ENCODE measurements at places on chromosomes 11 and 22.

- no peak for DNase-seq
Observed at GRCh38 chr11:42890773-42891172, 421.0 kb upstream of the API5 start.

DNA sequence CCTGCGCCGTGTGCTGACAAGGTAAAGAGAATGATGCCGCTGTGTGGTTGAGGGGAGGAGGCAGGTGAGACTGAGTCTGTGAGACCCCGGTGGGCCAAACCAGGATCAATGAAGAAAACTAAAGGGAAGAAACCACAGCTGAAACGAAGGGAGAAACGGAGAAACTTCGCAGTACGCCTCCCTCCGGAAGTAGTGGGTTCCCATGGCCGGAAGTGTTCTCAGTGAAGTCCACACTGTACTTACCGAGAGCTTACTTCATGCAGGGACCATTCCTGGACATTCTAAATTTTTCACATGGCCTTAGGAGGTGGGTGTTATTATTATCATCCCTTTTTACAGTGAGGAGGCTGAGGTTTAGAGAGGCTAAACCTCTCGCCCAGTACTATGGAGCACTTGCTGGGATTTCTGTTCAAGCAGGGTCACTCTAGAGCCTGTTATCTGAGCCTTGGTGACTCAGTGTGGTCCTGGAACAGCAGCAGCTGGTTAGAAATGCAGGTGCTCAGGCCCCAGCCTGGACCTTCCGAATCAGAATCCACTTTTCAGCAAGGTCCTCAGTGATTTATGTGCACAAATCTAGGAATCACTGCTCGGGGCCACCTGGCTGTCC lies 17.9 kb downstream of the CD5 start:
- no peak for DNase-seq

DNA sequence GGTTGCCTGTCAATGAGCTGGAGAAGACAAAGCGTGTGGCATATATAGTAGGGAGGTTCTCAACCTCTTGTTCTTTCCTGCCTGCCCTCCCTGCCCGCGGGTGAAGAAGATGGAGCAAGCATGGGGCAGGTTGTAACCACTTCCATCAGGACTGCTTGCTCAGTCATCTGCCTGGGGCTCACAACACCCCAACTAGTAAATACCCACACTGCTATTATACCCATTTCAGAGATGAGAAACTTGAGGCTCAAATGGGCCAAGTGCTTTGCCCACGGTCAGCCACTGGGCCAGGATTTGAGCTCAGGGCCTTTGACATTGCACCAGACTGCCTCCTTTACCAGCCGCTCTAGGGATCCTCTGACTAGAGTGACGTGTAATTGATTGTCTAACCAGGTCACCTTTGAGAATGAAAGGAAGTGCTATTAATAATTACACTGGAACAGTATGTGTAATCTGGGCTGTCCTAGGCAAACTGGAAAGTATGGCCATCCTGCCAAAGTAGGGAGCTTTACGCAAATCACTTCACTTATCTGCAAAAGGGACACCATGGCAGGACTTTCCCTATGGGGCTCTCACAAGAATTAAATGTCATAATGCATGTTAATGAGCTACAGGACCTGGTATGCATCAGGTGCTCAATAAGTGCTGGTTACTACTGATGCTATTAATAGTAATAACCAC lies 2.8 kb upstream of the CDC42EP1 start:
- DNase-seq, result no peak

DNA sequence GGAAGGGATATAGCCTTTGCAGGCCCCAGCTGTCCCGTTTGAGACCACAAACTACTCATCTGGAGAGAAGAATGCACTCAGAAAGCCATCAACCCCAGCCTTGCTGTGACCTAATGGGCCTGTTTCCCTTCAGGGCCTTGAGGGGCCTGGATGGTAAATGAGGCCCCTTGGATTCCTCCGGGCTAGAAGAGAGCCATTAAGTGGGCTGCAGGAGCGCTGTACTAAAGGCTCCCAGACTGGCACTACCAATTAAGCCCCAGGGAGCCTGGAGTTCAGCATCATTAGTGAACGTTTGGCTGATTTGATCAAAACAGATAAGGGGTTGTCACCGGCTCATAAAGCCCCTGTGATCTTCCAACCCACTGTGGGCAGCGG lies 23.0 kb downstream of the CD5 start:
- DNase-seq, result no peak

DNA sequence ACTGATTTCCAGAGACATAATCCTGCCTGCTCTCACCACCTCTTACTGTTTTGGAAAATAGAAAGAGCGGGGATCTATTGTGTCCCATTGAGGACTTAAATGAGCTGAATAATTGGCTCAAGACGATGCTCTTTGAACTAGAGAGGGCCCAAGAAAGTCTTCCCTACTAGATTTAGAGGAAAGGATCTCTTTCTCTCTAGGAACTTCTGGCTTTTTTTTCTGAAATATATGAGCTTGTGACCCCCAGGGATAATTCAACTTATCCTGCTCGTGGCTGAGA lies 461.4 kb upstream of the KIRREL3 start:
- no peak for DNase-seq

DNA sequence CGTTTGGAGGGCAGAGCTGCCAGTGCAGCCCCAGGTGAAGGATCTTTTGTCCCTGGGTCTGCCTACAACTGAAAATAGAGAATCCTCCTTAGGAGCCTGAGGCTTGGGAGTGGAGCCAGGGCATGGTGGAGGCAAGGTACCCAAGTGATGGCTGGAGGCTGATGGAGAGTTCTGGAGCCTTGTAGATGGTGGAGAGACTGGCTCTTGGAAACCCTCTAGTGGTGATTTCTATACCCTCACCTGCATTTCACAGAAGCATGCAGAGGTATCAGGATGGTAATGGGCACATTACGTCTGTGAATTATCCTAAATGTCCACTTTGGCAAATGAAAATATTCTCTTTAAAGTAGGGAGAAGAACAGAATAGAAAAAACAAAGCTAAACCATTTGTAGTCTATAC lies 44.4 kb downstream of the INSC start:
- no peak for DNase-seq

GRCh38 chr22:35733791-35734516 lies 16.3 kb downstream of the APOL5 start:
- no peak for DNase-seq

DNA sequence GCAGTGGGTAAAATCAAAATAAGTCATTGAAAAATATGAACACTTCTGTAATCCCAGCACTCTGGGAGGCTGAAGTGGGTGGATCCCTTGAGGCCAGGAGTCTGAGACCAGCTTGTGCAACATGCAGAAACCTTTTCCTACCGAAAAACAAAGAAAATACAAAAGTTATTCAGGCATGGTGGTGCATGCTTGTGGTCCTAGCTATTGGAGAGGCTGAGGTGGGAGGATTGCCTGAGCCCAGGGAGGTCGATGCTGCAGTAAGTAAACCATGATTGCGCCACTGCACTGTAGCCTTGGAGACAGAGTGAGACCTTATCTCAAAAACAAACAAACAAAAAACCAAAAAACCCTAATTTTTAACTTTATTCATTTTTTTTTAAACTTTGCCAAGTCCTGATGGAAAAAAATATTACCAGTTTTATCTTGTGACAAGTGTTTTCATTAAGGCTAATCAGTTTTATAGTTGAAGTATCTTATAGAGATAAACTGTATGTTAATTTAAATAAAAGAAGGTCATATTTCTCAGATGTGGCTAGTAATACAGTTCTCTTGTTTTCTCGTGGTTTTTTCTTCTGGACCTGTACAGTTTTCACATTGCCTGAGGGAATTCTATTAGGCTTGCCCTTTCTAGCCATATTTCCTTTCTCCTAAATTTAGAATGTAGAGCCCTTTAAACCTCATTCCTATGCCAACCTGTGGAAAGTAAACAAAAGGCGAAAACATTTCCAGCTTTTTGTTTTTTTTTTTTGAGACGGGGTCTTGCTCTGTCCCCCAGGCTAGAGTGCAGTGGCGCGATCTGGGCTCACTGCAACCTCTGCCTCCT lies 9.4 kb downstream of the HIPK3 start:
- no peak for DNase-seq

DNA sequence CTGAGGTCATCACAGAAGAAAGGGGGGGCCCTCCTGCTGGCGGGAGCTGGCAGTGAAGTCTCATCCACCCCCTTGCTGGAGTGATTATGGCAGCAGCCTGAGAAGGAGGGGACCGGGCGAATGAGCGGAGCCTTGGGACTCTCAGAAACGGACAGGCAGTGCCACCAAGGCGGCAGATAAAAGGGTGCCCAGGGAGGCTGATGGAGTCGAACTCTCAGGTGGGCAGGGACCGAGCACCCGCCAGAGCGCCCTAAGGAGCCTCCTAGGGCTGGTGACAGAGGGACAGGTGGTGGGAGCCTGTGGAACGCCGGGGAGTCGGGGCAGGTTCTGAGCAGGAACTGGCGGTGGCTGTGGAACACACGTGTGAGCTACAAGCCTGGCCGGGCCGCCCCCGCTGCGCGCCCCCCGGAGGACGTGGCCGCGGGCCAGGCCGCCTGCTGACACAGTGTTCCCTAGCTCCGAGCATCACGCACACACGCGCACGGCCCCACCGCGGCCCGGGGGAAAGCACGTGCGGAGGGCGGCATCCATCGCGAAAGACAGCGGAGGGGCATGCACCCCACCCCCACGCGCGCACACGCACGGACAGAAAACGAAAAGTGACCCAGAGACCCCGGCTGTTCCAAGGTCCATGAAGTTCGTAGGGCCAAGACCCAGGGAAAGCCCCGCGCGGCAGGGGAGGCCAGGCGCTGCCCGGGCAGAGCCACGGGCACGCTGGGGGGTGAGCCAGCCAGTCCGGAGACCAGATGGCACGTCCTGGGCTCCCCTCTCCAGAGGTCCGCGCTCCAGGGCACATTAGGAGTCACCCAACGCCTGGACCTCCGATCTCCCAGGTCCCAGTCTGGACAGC lies 1.0 kb downstream of the VWCE start:
- DNase-seq, result no peak

DNA sequence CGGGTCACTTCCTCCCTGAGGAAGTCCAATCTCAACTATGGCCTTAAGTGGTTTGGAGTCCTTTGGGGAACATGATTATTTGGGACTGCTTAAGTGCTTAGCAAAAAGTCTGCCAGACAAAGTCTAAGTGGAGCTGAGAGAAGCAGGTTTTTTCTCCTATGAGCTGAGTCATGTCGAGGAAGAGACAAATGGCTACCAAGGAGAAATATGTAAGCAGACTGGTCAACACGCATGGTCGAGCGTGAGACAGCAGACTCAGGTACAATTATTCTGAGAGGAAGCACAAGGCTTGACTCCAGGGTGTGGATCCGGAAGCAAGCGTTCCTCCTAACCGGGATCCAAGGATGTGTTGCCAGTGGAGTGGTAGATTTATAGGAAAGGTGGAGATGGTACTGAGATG lies 30.6 kb downstream of the UBASH3B start:
- no peak for DNase-seq

GRCh38 chr22:17831501-17832251 lies 57.4 kb upstream of the BID start:
- DNase-seq, result no peak

- no peak for DNase-seq
Observed at GRCh38 chr11:65211293-65212105, 29.8 kb downstream of the CAPN1 start.

DNA sequence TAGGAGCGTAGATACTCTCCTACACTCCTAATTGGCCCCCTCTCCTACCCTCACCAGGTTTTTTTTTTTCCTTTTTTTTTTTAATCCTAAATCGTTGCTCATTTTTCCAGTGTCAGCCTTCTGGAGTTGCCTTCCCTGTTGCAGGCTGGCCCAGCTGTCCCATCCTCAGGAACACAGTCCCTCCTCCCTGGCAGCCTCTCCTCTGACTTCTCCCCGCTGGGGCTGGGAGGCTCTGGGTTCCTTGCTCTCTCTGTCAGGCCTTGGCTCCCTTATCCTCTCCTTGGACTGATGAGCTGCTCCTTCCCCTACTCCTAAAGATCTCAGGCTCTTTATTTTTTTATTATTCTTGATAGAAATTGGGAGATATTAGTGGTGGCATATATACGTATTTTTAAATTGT lies 62.2 kb downstream of the PKNOX2 start:
- no peak for DNase-seq

- DNase-seq, result no peak
Observed at GRCh38 chr11:69934861-69935494, 115.8 kb upstream of the FGF3 start.

DNA sequence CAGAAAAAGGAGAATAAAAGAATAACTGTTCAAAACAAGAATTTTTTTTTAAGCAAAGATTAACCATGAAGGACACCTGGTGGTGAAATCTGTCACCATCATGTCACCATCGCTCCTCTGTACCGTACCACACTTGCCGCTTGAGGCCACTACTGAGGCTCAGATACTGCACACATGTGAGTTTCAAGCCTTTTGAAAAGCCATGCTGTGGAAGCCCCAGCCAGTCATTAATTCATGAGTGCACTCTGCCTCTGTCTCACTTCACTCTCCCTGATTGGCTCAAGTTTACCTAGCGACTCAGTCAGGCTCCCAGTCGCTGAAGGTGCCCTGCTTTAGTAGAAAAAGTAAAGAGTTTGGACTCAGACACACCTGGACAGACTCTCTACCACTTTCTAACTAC lies 6.6 kb upstream of the MS4A12 start:
- DNase-seq, result peak; percentile 30

GRCh38 chr11:44905131-44905866 lies 45.4 kb downstream of the TP53I11 start:
- no peak for DNase-seq

- DNase-seq, result no peak
Observed at GRCh38 chr22:22022947-22023534, 40.5 kb upstream of the TOP3B start.

DNA sequence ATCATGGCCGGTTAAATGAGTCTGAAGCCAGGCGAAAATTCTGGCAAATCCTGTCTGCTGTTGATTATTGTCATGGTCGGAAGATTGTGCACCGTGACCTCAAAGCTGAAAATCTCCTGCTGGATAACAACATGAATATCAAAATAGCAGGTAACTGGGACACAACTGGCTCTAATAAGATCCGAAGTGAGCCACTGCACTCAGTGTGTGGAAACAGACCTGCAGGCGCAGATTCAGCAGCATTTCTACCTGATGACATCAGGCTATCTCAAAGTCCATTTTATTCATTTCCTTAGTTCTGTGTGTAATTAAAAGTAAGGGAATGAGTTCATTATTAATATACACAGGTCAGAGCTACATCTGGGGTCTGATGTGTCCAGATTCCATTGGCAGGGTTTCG lies 78.2 kb downstream of the PPP2R1B start:
- no peak for DNase-seq

- DNase-seq, result peak; percentile 77
Observed at GRCh38 chr11:63553759-63554158, 9.4 kb downstream of the PLAAT2 start.

DNA sequence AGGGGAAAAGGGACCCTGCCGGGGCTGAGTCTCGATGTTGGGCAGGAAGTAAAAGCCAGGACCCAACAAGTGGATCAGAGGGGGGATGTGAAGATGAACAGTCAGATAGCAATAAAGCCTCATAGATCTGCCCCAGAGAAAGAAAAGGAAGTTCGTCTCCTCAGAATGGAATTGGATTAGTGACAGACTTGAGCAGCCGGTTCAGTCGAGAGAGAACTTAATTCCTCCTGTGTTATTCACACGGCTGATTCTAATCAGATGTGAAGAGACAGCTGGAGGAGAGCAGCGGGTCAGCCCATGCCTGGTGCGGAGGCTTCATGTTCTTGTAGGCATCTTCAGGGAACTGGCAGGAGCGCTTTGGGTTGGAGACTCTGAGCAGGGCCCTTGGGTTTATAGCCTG lies 29.3 kb upstream of the CABP7 start:
- DNase-seq, result no peak

All from CD4-positive, alpha-beta T cell treated with Interleukin-17A for 1 hour (primary cell).